Cardiac septum (tissue), 1 donor: ENCODE measurements at places on chromosomes 3 and 15. TPM values are rescaled to one million over a fixed set of nuclear protein-coding genes. Genes with fewer than 3 reads are reported as not detected.

DNA sequence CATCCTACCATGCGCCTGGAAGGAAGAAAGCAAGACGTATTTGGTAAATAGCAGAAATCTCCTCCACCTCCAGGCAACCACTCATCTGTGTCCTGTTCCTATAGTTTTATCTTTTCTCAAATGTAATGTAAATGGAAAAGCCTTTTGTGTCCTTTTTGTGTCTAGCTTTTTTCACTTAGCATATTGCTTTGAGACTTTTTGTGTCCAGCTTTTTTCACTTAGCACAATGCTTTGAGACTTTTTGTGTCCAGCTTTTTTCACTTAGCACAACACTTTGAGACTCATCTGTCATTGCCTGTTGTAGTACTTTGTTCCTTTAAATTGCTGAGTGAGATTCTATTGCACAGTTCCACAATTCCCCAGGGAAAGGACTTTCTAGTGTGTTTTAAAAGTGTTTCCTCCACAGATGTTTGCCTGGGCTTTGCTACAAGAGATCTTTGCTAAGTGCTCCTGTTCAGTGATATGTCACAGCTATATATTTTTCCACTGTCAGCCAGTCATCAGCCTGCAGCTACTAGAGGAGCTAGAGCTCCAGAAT lies 27.9 kb upstream of the MUC13 start:
- DNase-seq = no peak

GRCh38 chr3:168124291-168124690 lies 28.6 kb upstream of the GOLIM4 start:
- no peak for DNase-seq

DNA sequence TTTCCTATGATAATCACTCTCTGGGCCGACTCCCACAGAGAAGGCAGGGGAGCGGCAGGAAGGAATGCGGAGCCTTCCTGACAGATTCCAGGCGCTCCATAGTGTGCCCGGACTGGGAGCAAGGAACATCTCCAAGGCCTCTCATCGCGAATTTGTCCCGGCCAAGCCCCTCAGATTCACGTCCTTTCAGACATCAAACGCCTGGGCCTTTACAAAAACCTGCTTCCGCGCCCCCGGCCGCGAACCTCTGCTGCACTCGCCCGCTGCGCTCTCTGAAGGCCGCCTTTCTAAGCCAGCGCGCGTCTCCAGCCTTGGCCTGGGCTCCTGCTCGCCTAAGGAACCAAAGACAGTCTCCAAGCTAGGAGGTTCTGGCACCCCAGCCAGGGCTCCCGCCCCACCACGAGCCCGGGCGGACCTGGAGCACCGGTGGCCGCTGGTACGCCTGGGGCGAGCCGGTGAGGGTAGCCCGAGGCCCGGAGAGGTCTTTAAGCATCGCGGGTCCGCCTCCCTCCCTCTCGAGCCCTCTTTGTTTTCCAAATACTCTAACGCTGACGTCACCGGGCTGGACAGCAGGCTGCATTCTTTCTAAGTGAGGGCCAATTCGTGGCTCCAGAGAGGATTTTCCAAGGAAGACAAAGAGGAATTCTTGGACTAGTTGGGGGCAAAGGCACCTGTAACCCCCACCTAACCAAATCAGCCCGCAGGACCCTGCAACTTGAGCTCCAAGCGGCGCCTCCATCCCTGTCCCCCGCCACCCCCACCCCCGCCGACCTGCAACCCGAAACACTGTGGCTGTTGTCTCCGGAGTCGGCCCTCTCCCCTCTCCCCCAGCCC lies 759 bp downstream of the AMOTL2 start:
- peak; percentile 88 for DNase-seq

DNA sequence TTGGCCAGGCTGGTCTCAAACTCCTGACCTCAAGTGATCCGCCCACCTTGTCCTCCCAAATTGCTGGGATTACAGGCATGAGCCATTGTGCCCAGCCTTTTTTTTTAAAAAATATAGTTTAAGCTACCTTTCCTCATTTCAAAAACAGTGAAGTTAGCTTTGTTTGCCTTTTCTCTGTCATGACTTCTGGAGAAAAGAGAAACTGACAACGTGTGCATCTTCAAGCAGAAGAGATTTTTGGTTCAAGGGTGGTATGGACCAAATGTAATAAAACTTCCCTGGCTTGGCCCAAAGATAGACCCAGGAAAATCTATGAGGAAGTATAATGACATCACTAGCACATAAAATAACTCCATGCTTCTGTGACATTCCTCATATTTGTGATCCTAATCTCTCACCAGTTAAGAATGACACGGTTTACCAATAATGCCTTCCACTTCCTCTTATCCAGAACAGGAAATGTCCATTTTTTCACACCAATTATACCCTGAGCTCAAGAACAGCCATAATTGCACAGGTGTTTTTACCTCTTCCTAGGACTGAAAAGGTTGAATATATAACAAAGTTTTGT lies 781.2 kb upstream of the NR2F2 start:
- no peak for DNase-seq

- no peak for DNase-seq
These were observed 95.1 kb downstream of the RPL39L start for GRCh38 chr3:187044206-187044605.

DNA sequence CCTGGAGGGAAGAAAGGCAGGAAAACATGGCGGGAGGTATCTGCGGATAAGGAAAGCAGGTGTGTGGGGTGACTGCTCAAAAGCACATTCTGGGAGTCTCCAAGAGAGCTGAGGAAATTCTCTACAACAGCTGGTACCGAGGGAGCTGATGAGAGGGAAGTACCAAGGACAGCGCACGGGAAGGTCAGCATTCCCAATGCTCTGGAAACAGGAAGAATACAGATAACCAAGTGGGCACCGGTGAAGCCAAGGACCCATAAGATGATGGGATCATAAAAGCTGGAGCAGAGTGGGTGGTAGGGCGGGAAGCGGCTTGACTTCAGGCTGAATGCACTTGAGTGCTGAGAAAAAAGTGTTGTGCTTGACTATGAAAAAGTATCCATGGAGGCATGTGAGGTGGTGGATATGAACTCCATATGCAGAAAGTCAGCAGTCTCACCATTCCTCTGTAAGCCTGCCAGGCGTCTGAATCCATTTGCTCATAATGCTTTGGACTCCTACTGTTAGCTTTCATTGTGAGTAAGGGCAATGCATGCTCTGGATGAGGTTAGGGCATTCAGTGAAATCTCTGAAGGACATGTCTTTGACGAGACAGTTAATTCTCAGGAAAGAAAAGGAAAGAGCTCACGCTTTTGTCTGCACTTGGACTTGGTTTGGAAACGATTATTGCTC lies 215.5 kb downstream of the NR1D2 start:
- DNase-seq = no peak

DNA sequence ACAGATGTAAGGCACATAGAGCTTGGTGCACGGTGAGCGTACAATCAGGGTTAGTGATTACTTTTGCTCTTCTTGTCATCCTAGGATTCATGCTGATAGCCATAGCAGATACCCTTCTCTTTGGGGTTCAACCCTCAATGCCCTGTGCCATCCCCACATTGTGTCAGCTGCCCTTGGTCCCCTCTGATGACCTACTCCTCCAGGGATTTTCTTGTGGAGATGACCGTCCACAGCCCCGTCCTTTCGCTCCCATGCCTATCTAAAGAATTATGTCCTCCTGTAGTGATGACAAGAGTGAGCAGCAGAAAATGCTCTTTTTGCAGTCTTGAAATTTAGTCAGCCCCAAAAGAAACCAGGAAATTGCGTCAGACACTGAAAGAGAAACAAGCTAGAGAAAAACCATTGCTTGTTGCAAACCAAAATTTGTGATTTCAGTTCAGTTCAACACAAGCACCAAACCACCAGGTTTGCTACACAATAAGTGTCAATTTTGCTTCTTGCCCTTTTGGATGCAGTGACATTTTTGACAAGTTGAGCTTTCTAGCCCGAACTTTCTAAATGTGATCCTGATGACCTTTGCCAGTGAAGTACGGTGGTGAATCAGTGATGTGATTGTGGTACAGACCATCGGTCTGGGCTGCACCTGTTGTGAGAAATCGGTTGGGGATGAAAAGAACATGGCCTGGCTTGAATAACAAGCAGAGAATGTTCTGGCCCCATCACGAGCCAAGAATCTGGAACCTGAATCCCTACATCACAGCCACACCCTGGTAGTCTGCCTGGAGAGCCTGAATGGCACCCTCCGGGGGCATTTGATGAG lies 41.3 kb downstream of the CMTM7 start:
- DNase-seq = no peak

- DNase-seq = no peak
These were observed 29.2 kb downstream of the NSUN3 start for GRCh38 chr3:94092086-94092485.

DNA sequence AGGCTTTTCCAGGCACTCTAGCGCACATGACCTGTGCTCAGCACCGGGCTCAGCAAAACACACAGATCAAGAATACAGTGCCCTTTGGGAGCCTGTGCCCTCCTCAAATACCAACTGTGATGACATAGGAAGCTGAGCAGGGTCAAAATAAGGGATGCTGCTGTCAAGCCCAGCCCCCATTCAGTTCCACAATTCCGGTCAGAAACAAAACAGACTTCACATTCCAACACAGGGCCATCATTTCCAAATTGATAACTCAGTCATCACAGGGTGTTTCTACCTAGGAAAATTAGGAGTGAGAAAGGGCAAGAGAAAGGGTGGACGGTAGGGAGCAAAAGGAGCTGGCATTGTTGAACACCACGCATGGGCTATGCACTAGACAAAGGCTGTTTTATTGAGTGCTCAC lies 158.4 kb upstream of the CCDC54 start:
- no peak for DNase-seq

- DNase-seq = no peak
These were observed 31.4 kb upstream of the FAN1 start for GRCh38 chr15:30872341-30872748.

- peak; percentile 92 for DNase-seq
These were observed 9.2 kb upstream of the ATP8B4 start for GRCh38 chr15:50128266-50128665.

- peak; percentile 65 for DNase-seq
These were observed 63.0 kb downstream of the TMEM44 start for GRCh38 chr3:194570235-194570634.

GRCh38 chr3:50806806-50807205 lies 132.1 kb downstream of the DOCK3 start:
- no peak for DNase-seq

DNA sequence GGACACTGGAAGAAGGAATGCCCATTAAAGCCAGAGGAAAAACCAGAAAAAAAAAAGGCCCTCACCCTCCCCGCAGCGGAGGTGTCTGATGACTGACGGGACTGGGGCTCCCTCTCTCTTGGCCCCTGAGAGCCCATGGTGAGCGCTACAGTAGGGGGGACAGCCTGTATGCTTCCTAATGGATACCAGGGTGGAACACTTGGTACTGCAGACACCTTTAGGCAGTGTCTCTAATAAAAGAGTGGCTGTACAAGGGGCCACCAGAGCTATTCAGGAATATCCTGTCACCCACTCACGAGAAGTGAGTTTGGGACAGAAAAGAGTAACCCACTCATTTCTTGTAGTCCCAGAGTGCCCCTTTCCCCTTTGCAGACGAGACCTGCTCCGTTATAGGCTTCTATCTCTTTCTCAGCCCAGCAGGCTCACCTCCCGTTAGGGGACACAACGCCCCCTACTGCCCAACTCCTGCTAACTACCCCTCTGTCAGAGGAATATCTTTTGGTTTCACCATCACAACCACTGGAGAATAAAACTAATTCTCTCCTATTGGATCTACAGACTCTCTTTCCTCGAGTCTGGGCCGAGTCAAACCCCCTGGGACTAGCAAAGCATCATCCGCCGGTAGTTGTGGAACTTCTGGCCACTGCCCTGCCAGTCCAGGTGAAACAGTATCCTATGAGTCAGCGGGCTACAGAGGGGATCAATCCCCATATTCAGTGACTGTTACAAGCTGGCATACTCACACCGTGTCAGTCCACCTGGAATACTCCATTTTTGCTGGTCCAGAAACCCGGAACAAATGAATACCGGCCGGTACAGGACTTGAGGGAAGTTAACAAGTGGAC lies 40.8 kb downstream of the ZBTB11 start:
- no peak for DNase-seq

- DNase-seq = no peak
These were observed 696 bp upstream of the SNRK start for GRCh38 chr3:43285644-43286043.

- no peak for DNase-seq
These were observed 83.0 kb upstream of the DLG1 start for GRCh38 chr3:197381371-197381770.

GRCh38 chr3:187066228-187066995 lies 72.9 kb downstream of the RPL39L start:
- no peak for DNase-seq

GRCh38 chr3:31319332-31319731 lies 213.4 kb upstream of the STT3B start:
- DNase-seq = no peak

GRCh38 chr15:88627463-88627862 lies 6.3 kb downstream of the AEN start:
- no peak for DNase-seq

DNA sequence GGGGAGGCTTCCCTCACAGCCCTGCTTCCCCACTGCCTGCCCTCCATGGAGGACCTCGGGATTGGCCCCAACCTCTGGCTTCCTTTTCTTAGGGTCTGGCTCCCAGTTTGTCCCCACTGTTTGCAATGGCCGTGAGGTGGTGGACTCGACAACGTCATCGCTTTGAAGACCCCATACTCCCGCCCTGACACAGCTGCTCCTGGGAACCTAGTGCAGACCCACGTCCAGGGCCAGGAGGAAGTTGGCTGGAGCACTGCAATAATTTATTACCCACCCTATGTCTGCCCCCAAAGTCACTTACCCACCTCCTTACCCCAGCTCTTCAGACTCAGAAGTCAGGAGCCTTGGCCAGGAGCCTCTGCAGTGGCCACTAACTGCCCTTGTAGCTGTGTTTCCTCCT lies 11.1 kb downstream of the GRM2 start:
- no peak for DNase-seq

The ZNF385D gene
- 12.5 TPM for total RNA-seq

The CD200 gene
- 1.4 TPM for total RNA-seq

The FAM174B gene
- 6.5 TPM for total RNA-seq

The SLC22A13 gene
- 0.22 TPM for total RNA-seq

The CAPN3 gene
- total RNA-seq = 14.8 TPM

The GOLGA6L6 gene
- not detected for total RNA-seq

The U2SURP gene
- 40.6 TPM for total RNA-seq

The CPLX3 gene
- 0.67 TPM for total RNA-seq
